ENCODE measurements at places on chromosomes 7 and 10.

DNA sequence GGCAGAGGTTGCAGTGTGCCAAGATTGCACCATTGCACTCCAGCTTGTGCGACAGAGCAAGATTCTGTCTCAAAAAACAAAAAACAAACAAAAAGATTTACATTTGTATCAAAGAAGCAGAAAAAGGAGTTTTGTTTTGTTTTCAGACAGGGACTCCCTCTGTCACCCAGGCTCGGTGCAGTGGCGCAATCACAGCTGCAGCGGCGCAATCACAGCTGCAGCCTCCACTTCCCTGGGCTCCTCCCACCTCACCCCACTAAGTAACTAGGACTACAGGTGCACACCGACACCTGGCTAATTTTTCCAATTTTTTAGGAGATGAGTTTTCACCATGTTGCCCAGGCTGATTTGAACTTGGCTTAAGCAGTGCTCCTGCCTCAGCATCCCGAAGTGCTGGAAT lies 1.8 kb downstream of the ARMC10 start:
- DNase-seq = no peak

DNA sequence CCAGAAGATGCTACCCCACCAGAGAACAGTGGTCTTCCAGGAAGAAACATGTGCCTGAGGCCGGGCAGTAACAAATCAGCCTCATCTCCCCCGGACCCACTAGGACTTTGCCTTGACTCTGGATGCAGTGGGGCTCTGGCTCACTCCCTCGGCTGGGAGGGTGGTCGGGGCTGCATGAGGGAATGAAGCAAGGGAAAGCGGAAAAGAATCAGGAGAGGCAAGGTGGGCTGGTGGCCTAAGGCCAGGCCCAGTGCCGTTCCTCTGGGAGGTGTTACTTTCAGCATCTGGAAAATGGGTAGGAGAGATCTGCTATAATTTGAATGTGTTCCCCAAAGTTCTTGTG lies 51.8 kb downstream of the CLEC2L start:
- no peak for DNase-seq

- no peak for DNase-seq
These were observed 272.4 kb downstream of the ADARB2 start for GRCh38 chr10:1464881-1465417.

DNA sequence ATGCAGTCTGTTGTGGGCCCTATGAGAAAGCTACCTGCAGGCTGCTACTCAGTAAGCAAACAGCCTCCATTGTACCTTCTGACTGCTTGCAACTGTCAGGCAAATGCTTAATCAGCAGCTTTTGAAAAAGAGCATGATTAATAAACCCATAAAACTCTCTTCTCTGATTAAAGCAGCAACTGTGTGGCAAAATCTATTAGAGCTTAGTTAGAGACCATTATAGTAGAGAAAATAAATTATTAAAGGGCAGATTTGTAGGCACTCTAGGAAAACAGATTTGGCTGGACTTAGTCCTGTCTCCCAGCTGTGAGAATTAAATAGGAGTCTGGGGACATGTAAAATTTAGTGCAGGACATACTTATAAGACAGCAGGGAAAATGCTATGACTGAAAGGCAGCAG lies 132.5 kb upstream of the WNT16 start:
- no peak for DNase-seq

DNA sequence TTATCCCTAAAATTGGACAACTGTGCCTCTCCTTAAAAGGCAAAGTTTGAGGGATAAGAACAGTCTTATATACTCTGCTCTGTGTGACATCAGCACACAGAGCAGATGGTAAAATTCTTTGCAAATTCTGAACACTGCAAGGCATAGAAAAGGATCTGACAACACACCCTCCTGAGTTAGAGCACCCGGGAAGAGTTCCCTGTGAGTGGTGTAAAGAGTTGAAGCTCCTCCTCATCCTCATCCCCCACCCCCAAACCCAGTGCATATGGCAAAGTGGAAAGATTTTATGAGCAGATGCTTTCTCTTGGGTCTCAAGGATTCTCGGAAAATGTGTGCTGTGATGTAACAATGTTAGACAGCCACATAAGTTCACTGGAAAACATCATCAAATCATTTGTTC lies 40.0 kb upstream of the DGKI start:
- DNase-seq = peak; percentile 35

GRCh38 chr10:122164815-122165483 lies 106.1 kb upstream of the BTBD16 start:
- no peak for DNase-seq

- DNase-seq = peak; percentile 90
These were observed 251.7 kb upstream of the MYO3A start for GRCh38 chr10:25682203-25682851.

DNA sequence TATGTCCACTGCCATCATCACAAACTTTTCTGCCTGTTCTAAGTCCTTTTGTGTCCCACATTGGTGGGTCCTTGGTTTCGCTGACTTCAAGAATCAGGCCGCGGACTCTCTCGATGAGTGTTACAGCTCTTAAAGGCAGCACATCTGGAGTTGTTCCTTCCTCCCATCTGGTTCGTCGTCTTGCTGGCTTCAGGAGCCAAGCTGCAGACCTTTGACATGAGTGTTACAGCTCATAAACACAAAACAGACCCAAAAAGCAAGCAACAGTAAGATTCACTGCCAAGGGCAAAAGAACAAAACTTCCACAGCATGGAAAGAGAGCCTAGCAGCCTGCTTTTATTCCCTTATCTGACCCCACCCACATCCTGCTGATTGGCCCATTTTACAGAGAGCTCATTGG lies 30.2 kb downstream of the ASNS start:
- no peak for DNase-seq

DNA sequence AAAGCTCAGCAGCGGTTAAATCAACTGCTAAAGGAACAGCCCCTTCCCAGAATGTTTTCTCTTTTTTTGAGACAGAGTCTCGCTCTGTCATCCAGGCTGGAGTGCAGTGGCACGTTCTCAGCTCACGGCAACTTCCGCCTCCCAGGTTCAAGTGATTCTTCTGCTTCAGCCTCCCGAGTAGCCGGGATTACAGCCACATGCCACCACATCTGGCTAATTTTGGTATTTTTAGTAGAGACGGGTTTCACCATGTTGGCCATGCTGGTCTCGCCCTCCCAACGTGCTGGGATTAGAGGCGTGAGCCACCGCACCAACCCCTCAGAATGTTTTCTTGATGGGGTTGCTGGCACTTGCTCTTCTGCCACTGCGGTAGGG lies 59.8 kb upstream of the IL6 start:
- no peak for DNase-seq

- DNase-seq = peak; percentile 63
These were observed 86.3 kb downstream of the OAT start for GRCh38 chr10:124332426-124332825.

- no peak for DNase-seq
These were observed 271.2 kb downstream of the INHBA start for GRCh38 chr7:41431671-41432070.

- DNase-seq = no peak
These were observed at the start of gene C10orf95 for GRCh38 chr10:102451105-102451969. Gene C10orf95 (minus strand): TSS chr10:102451543. CDS start chr10:102451093, 450 bp downstream.

All from cardiac fibroblast (primary cell).